C1 segment of cervical spinal cord (tissue), 14 donors: ENCODE measurements at places on chromosomes 7 and 10.

DNA sequence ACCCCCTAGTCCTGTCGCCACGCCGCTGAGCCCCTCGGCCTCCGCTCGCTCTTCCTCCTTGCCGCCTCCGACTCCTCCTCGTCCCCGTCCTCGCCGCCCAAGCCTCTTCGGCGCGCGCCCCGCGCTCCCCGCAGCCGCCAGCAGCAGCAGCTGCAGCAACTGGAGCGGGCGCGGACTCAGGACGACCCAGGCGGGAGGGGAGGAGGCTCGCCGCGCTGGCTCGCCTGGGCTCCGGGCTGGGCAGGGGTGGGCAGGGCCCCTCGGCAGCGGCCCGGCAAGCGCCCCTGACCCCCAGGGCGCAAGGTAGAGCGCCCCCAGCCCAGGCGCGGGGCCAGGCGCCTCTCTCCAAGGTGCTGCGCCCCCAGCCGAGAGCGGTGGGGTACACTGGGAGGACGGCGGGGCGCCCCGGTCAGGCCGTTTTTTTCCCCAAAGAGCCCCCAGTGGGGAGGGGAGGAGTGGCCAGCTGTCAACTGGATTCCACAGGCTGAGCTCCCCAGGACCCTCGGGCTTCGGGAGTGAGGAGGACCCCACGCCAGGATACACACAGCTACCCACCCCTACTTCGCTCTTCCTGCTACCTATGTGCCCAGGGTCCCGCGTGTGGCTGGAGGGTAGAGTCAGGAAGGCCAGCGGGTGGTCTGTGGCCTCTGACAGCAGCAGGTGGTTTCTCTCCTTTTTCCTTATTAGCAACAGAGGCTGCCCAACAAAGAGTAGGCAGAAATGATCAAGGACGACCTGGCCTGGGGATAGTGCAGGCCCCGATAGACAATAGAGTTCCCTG is 903 bp upstream of the KCNMA1 start:
- DNase-seq: peak; percentile 14

- no peak for DNase-seq
These were observed 155.4 kb downstream of the POU6F2 start for GRCh38 chr7:39133088-39133487.

DNA sequence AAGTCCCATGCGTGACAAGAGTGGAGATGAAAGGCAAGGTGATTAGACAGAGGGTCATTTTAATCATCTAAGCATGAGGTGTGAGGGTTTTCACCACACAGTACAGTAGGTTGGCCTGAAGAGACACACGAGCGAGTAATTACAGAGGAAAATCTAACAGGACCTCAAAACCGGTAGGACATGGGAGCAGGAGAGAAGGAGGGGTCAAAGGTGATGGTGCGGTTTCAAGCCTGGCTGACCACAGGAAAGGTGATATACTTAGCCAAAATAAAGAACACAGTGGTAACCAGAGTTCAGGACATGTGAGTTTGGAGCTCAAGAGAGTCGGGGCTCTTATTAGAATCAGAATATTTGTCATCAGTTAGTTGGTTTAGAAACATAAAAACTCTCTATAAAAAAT is 20.0 kb downstream of the GLI3 start:
- no peak for DNase-seq

DNA sequence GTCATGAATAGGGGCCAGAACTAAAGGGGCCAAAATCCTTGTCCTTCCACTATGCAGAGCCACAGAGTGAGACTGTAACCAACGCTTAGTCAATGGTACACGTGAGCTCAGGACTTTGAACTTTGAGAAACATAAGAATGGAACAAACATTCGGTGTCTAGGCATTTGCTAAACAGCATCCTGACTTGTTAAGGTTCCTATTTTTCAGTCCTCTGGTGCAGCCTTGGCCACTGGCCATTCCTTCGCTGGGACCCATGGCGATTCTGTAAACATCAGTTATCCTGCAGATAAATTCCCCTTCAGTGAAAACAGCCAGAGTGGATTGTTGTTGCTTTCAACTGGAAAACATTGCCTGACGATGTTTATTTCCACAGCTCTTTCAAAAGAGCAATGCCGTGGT is 266.8 kb downstream of the SORCS1 start:
- no peak for DNase-seq

DNA sequence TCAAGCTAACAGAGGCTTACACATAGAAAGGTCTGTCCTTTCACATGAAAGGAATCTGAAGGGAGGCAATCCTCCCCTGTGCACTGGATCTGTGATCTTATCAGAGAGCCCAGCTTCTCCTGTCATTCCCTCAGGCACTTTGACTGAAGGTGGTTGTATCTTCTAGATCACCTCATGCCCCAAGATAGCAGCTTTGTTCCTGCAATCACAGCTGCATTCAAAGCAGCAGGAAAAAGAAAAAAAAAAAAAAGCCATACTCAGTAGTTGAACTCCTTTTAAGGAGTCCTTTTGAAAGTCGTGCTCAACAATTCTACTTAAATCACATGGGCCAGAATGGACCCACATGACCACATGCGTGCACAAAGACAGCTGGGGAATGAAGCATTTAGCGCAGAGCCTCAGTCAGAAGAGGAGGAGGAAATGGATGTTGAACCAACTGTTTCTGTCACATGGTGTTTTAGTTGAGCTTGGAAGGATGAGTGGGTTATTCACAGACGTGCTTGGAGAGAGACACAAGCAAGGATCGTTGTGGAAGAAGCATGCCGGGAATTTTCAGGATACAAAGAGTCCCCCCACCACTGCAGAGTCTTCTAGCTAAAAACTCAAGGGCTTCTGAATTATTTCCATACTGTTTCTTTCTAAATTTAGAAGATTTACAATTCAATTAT is 13.0 kb upstream of the PFKP start:
- DNase-seq: no peak

DNA sequence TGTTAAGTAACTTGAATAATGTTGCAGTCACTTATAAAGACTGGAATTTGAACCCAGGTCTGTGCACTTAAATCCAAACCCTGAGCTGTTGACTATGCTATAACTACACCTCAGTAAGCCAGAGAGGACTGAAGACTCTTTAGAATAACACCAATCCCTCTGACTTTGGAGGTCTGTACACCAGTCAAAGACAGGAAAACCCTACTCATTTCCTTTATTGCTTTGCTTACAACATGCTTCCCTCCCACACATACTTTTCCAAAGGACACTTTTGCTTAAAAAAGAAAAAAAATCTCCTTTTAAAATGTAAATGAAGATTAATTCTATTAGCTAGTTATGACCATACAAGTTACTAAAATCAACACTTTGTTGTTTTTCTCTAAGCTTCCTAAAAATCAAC is 184.7 kb upstream of the KCTD7 start:
- no peak for DNase-seq

- DNase-seq: no peak
These were observed 432.7 kb upstream of the GALNT17 start for GRCh38 chr7:70699271-70699670.

DNA sequence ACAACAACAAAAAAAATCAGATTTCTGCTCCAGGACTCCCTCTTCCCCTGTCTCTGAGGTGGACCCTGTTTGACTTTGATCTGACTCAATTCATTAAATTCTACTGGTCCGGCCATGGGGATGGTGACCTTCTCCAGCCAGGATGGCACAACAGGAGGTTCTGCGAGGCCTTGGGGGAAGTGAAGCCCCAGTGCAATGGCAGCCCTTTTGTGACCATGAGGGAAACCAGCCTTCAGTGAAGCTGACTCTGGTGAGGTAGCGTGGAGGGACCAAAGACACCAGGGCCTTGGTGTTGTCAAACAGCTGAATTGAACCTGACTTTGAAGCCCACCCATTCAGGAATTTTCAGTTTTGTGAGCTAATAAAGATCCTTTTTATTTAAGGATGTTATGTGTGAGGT is 44.5 kb downstream of the NPTX2 start:
- DNase-seq: no peak

- no peak for DNase-seq
These were observed 390.0 kb upstream of the AUTS2 start for GRCh38 chr7:69208276-69208675.

DNA sequence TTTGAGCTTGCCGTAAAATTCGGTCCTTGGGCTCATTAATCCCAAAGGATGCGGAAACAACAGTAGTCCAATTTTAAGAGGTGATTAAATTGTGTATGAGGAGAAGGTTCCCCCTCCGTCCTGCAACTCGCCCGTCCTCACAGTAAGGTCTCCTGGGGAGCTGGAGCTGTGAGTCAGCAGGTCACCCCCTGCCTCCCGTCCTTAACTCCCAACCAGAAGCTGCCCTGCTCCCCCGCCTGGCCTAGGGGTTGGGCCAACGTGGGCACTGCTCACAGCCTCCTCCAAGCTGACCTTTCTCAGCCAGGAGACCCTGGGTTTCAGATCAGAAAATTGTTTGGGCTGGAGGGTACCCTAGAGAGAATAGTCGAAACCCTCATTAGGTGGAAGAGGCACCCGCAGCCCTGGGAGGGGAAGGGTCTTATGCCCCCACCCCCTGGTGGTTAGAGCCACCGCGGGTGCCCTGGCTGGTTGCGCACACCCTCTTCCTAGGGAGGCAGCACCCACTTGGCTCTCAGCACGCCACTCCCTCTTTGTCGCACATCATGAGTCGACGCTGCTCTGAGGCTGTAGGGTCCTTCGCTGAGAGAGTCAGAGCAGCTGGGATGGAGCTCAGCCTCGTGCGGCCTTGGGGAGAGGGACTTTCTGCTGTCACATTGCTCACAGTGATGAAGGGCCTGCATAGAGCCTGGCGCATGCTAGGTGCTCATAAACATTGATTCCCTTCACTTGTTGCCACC is 131.2 kb downstream of the TACC2 start:
- DNase-seq: no peak

GRCh38 chr7:106626376-106627164 is 34.4 kb downstream of the CCDC71L start:
- no peak for DNase-seq

DNA sequence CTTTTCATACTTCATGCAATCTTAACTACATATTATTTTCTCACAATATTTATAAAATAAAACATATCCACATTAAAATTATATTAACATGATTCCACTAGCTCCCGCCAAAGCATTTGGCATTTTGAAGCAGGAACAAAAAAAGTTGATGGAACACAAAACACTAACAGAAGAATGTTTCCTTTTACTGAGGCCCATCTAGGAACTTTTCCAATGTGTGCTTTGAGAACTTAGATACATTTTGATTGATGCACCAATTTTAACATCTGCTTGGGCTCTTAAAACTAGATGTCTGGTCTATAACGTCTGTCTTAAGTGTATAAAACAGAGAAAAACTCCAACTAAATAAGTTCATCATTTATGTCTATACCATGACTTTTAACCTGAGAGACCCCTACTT is 1214.8 kb downstream of the SORCS1 start:
- no peak for DNase-seq

GRCh38 chr7:2498708-2499107 is 20.9 kb upstream of the LFNG start:
- DNase-seq: no peak

DNA sequence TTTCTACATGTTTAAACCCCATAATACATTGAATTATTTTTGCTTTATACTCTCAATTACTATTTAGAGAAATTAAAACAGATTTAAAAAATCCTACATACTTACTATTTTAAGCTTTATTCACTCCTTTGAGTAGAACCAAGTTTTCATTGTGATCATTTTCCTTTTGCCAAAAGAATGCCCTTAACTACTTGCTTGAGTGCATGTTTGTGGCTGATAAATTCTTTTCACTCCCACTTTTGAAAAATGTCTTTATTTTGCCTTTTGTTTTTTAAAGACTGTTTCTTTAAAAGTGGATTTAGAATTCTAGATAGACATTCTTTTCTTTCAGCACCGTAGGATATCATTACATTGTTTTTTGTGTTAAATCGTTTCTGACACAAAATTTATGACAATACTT is 22.3 kb upstream of the AGR3 start:
- no peak for DNase-seq

- no peak for DNase-seq
These were observed 19.4 kb downstream of the CDK13 start for GRCh38 chr7:39969431-39969830.

DNA sequence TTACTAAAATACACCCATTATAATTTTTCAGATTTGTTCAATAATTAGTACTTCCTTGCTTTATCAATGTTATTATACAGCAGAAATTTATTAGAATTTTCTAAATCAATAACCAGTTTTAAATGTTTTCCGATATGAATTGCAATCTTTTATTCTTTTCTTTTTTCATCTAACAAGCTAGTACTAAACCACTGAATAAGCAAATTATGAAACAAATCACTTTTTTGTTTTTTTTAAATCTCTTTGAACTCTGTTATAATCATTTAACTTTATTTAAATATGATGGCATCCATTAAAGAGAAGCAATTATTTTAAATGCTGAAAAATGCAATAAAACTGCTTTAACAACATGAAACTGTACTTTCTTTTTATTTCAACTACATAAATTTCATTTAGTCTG is 59.7 kb downstream of the HYCC1 start:
- no peak for DNase-seq

GRCh38 chr10:49844775-49845595 is 82.9 kb upstream of the OGDHL start:
- DNase-seq: no peak

- DNase-seq: peak; percentile 44
These were observed 27.3 kb upstream of the IFRD1 start for GRCh38 chr7:112422842-112423496.

DNA sequence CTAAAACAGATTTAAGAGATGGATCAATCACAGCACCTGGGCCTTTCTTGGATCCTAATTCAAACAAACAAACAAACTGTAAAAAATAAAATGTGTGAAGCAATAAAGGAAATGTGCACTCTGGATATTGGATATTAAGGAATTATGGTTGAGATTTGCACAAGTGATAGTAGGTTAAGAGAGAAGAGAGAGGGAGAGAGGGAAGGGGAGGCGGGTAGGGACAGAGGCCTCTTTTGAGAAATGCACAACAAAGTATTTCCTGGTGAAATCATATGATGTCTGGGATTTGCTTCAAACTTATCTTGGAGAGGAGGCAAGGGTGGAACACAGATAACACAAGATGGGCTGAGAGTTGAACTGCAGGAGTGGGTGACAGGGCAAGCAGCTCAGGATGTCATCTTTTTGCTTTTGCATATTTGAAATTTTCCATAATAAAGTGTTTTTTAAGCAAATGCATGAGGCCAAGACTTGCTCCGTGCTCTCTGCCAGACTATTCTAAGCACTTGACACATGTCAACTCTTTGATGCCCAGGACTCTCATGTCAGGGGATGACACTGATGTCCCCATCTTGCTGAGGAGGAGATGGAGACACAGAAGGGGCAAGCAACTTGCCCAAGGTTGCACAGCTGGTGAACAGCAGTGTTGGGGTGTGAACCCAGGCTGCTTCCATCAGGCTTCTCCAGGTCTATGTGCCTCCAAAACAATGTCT is 9.1 kb upstream of the AEBP1 start:
- no peak for DNase-seq

GRCh38 chr10:20247891-20248708 is 431.9 kb downstream of the PLXDC2 start:
- no peak for DNase-seq

DNA sequence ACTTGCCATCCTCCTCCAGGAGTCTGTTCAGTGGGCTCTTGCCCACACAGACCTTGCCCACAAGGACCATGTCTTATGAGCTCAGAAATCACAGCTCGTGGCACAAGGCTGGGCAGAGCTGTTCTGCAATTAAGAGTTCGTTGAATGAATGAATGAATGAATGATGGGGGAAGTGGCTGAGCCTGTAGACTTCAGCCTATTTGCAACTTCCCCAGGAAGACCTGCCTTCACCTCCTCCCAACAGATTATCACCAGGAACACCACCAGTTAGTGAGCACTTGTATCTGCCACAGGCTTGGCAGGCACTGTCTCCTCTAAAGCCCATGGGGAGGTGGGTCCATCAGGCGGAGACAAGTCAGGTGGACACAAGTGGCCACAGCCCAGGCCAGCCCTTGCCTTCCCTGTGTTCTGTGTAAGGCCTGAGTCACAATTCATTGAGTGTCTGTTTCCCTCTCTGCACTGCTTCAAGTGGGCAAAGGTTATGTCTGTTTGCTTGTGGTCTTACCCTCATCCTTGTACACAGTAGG is 1.8 kb upstream of the FGF8 start:
- no peak for DNase-seq
